A549 treated with CpdA at 1 μM for 4 hours (cell line): ENCODE measurements at places on chromosomes 5 and 9. TPM values are rescaled to one million over a fixed set of nuclear protein-coding genes. Genes with fewer than 3 reads are reported as not detected.

Gene ANKRD31
- total RNA-seq: 0.03 to 0.12 TPM (median 0.07 TPM) in 5 replicates

Gene PHPT1
- total RNA-seq: 255 to 327 TPM (median 305 TPM) in 5 replicates

Gene ANXA6
- 36.9 to 44.2 TPM (median 43.0 TPM) in 5 replicates for total RNA-seq

Gene ARAP3
- 3.8 to 6.2 TPM (median 4.9 TPM) in 5 replicates for total RNA-seq

Gene HAPLN1
- total RNA-seq: not detected in 5 replicates

Gene GRIN1
- 0.31 to 1.0 TPM (median 0.38 TPM) in 5 replicates for total RNA-seq

Gene SLC36A1
- total RNA-seq: 8.7 to 10.7 TPM (median 9.7 TPM) in 5 replicates

Gene OBP2B
- total RNA-seq: not detected in 5 replicates

Gene CXXC5
- 19.6 to 27.7 TPM (median 26.3 TPM) in 5 replicates for total RNA-seq

Gene ACOT12
- 0.08 TPM in 1 of 5 replicates, not detected in the others for total RNA-seq

Gene TLN1
- 114 to 130 TPM (median 122 TPM) in 5 replicates for total RNA-seq

Gene OLFML2A
- 15.5 to 24.4 TPM (median 18.2 TPM) in 5 replicates for total RNA-seq

Gene ABO
- not detected in 5 replicates for total RNA-seq

Gene CAMK2A
- 0.87 to 1.4 TPM (median 1.1 TPM) in 5 replicates for total RNA-seq

Gene LHFPL2
- total RNA-seq: 45.9 to 64.0 TPM (median 58.0 TPM) in 5 replicates

Gene MSMP
- 0.25 to 0.63 TPM in 2 of 5 replicates, not detected in the others for total RNA-seq

Gene TRPM3
- total RNA-seq: not detected in 5 replicates

Gene IER5L
- total RNA-seq: 36.0 to 86.1 TPM (median 78.9 TPM) in 5 replicates

Gene TRMT10B
- total RNA-seq: 5.6 to 7.1 TPM (median 6.1 TPM) in 5 replicates

Gene EIF4E1B
- not detected in 5 replicates for total RNA-seq

Gene TXNDC8
- total RNA-seq: not detected in 5 replicates

Gene ANKRD55
- total RNA-seq: 0.03 to 0.09 TPM in 2 of 5 replicates, not detected in the others

Gene IL3
- total RNA-seq: not detected in 5 replicates

Gene C1QTNF3
- 0.15 to 0.22 TPM (median 0.15 TPM) in 3 of 5 replicates, not detected in the others for total RNA-seq

Gene IGIP
- total RNA-seq: 0.91 to 1.2 TPM (median 1.0 TPM) in 5 replicates

Gene UIMC1
- 39.5 to 50.5 TPM (median 43.6 TPM) in 5 replicates for total RNA-seq

Gene ANKRD33B
- 10.0 to 11.2 TPM (median 10.9 TPM) in 5 replicates for total RNA-seq

Gene CER1
- not detected in 5 replicates for total RNA-seq

Gene BTNL8
- total RNA-seq: not detected in 5 replicates

Gene RPP25L
- total RNA-seq: 39.7 to 50.3 TPM (median 43.1 TPM) in 5 replicates

Gene FAM221B
- not detected in 5 replicates for total RNA-seq

Gene CCL28
- total RNA-seq: 0.14 to 0.29 TPM (median 0.20 TPM) in 5 replicates

Gene ZNF483
- total RNA-seq: 0.53 to 0.85 TPM (median 0.69 TPM) in 5 replicates

Gene CLK4
- 8.9 to 11.2 TPM (median 9.6 TPM) in 5 replicates for total RNA-seq
